ENCODE measurements at places on chromosomes 6 and 20. TPM values are rescaled to one million over a fixed set of nuclear protein-coding genes. Genes with fewer than 3 reads are reported as not detected.

DNA sequence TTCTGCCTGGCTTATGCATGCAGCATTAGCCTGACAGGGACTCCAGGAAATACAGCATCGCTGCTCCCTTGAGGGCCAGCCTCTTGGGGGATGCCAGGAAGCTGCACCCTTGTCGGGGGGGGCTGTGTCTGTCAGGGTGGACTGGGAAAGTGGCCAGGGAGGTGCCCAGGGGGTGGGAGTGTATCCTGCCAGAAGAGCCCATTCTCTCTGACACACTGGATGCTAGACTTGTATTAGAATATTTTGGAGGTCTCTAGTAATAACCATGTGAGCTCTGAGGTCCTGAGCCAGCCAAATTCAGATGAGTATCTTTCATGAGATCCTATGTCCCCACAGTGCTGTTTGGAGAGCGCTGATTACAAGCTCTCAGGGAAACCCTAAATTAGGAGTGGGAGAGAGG lies 89.1 kb downstream of the MYLK4 start:
- no peak for ATAC-seq

- ATAC-seq = no peak
Observed at GRCh38 chr6:20924911-20925543, 390.8 kb downstream of the CDKAL1 start.

GRCh38 chr6:421211-421610 lies 29.7 kb downstream of the IRF4 start:
- no peak for ATAC-seq

DNA sequence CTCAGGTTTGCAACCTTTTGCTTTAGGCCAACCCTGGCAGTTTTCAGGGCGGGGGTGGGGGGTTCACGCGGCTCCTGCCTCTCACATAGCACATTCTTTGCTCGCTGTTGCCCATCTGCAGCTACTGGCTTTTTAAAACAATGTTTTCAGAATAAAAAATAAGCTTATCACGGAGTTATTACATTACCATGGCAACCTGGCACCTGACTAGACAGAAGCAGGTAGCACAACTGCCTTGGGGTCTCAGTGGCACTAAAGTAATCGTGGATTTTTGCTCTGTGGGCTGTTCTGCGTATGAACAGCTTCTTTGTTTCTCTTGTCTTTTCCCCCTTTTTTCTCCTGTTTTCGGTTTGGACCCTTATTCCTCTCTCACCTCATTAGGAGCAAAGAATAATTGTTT lies 9.1 kb upstream of the MANBAL start:
- ATAC-seq = no peak

GRCh38 chr6:67129780-67130179 lies 1422.8 kb upstream of the EYS start:
- ATAC-seq = no peak

DNA sequence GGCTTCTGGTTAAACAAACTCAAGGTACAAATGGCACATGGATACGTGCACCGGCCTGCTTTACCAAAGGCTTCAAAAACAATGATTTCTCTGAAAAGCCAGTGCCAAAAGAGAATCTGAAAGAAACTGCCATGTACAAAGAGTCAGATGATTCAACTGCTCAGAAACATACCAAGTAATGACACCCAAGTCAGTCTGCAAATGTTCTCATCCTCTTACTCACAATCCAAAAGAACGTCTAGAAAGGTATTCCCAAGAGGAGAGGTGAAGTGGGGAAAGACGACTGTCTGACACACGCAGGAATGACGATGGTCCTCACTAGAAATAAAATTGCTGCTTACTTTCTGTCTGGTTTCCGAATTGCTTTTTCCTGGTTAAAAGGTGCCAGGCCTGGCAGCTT lies 52.9 kb downstream of the NFATC2 start:
- no peak for ATAC-seq

- ATAC-seq = no peak
Observed at GRCh38 chr6:136780972-136781371, 11.3 kb downstream of the MAP3K5 start.

- ATAC-seq = no peak
Observed at GRCh38 chr20:46218656-46219055, 89.6 kb downstream of the CDH22 start.

IRAK1BP1 gene
- total RNA-seq = 4.7 TPM

OVOL2 gene
- total RNA-seq = not detected

PLTP gene
- total RNA-seq = 106 TPM

LCA5 gene
- total RNA-seq = 6.8 TPM

Data from gastroesophageal sphincter (tissue), 4 donors.